ENCODE measurements at places on chromosomes 6 and 20. TPM values are rescaled to one million over a fixed set of nuclear protein-coding genes. Genes with fewer than 3 reads are reported as not detected.

SRSF6 gene
- total RNA-seq, result 299 TPM

CRISP3 gene
- total RNA-seq, result not detected

GRM1 gene
- not detected for total RNA-seq

BANF2 gene
- total RNA-seq, result not detected

FOXP4 gene
- 23.0 TPM for total RNA-seq

TCF21 gene
- not detected for total RNA-seq

CASS4 gene
- 2.4 TPM for total RNA-seq

PTGIS gene
- 2.4 TPM for total RNA-seq

CST4 gene
- not detected for total RNA-seq

RAB44 gene
- total RNA-seq, result 0.05 TPM

CAGE1 gene
- total RNA-seq, result 0.13 TPM

DNMT3B gene
- 0.63 TPM for total RNA-seq

MCHR2 gene
- total RNA-seq, result not detected

EHMT2 gene
- 70.9 TPM for total RNA-seq

HCRTR2 gene
- total RNA-seq, result not detected

SYCP2L gene
- total RNA-seq, result 0.33 TPM
